ENCODE measurements at places on chromosomes 5 and 9.

GRCh38 chr5:139392678-139393496 lies 2.0 kb downstream of the PROB1 start:
- no peak for DNase-seq

GRCh38 chr9:87256973-87257372 lies 240.7 kb upstream of the DAPK1 start:
- no peak for DNase-seq

GRCh38 chr9:77475641-77476473 lies 172.3 kb downstream of the GNA14 start:
- DNase-seq, result no peak

GRCh38 chr5:10591159-10591558 lies 27.3 kb downstream of the ANKRD33B start:
- no peak for DNase-seq

DNA sequence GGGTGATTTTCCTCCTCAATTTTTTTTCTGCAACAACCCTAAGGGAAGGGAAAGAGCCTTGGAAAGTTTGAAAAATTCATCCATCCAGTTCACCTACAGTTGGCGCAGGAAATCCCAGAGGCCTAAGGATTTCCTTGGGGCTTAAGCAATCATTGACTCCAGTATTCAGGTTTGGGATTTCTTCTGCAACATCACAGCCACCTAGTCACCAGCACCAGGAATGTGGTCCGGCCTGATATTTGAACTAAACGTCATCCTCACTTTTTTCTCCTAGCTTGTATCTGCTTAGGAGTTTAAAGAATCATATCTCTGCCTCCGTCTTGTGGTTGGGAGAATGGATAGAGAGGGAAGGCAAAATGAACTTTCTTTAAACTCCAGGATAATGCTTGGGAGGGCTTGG lies 20.2 kb upstream of the TLE4 start:
- DNase-seq, result no peak

GRCh38 chr5:123033157-123033671 lies 3.3 kb downstream of the PPIC start:
- no peak for DNase-seq

DNA sequence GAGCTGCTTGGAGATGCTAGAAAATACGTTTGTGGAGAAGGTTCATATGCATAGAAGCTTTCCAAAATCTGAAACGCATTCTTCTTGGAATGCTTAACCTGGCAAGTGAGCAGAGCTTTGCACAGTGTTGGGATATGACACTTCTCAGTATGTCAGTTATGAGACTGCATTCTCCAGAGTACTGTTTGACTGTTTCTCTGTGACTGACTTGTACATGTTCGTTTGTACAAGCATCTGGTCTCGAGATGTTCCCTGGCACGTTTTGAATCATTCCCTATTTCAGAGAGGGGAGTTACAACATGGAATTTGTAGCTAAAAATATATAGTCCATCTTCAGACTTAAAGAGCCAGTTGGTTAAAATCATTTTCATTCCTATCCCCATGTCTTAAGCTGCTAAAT lies 272.4 kb downstream of the ARRDC3 start:
- DNase-seq, result no peak

- no peak for DNase-seq
Measured at GRCh38 chr5:56632199-56632598, 183.2 kb upstream of the MAP3K1 start.

GRCh38 chr5:150485693-150486401 lies 22.1 kb upstream of the NDST1 start:
- no peak for DNase-seq

- DNase-seq, result no peak
Measured at GRCh38 chr9:104826911-104827310, 63.0 kb downstream of the NIPSNAP3B start.

DNA sequence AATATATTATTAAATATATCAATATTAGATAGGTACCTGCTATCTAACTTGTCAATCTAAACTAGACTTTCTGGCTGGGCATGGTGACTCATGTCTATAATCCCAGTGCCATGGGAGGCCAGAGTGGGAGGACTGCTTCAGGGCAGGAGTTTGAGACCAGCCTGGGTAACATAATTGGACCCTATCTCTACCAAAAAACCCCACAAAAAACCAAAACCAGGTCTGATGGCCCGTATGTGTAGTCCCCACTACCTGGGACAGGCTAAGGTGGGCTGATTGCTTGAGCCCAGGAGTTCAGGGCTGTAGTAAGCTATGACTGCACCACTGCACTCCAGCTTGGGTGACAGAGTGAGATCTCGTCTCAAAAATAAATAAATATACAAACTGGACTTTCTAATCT lies 55.0 kb downstream of the PJA2 start:
- no peak for DNase-seq

- DNase-seq, result no peak
Measured at GRCh38 chr5:13519131-13519530, 425.4 kb downstream of the DNAH5 start.

GRCh38 chr5:132477784-132478365 lies 12.7 kb downstream of the IRF1 start:
- DNase-seq, result no peak

DNA sequence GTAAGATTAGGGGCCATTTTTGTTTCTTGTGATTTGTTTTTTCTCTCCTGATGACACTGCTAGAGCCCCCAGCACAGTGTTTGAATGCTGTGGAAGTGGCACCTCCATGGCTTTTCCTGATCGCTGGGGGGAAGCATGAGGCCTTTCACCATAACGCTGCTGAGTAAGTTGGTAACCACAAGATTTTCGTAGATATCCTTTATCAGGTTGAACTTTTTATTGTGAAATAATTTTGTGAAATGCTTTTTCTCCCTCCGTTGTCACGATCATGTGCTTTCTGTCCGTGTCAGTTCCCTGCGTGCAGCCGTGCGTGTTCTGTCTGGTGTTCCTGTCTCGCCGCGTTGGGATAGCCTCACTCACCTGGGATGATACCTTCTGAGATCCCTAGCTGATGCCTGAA lies 59.4 kb downstream of the EHMT1 start:
- DNase-seq, result no peak

- DNase-seq, result no peak
Measured at GRCh38 chr9:124758061-124758460, 13.1 kb downstream of the NR6A1 start.

GRCh38 chr5:67455970-67456369 lies 259.4 kb upstream of the CD180 start:
- no peak for DNase-seq

Data from GM12864 (cell line).